ENCODE measurements at places on chromosomes 4 and X. TPM values are rescaled to one million over a fixed set of nuclear protein-coding genes. Genes with fewer than 3 reads are reported as not detected.

DNA sequence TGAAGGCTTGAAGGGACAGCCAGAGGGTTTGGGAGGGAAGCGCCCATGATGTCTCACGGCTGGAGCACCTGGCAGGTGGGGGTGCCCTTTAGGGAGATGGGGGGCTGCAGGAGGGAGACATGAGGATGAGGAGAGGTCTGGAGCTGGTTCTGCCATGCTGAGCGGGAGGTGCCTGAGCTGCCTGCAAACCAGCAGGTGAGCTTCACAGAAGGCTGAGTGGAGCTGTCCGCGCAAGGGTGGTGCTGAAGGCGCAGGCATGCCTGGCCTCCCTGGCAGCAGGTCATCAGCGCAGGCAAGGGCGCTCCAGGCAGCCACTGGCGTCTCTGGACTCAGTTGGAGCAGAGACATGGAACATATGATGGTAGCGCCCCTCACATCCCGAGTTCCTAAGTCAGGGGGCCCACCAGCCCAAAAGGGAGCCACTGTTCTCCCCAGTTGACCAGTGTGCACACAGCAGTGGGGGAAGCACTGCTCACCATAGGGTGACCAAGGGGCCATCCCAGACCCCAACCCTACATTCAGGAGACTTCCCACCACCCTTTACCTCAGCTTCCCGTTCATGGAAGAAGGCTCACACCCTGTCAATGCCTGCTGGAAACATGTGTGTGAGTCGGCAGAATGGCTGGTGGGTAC lies 25.8 kb downstream of the ADRA2C start:
- DNase-seq, result no peak

GRCh38 chrX:155070663-155070974 lies 317 bp downstream of the CMC4 start:
- no peak for DNase-seq

DNA sequence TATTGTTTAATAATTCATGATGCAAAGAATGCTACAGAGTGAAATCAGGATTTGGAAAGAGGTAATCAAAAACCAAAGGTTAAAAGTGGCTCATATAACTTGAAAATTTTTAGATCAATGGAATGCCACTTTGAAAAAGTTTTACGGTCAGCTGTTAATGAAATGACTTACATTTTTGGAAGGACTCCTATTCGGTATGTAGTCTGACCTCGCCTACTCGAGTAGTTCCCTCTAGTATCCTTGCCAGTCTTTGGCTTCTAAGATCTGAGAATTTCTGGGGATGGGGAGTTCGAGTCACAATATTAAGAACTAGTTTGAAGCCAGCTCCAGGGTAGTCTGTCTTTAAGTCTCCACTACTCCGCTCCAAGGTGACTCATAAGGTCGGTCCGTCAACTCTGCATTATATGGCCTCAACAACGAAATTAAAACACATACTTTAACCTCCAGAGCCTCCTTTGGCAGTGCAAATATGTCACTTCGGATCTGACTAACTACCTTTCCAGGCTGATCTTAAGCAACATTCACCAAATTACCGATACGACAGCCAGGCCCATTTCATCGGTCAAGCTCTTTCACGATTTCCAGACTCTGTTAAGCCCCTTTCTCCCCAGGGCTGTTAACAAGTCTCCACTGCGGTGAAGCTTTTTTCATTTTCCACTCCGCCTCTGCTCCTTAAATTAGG lies 733 bp upstream of the NAA15 start:
- no peak for DNase-seq

GRCh38 chr4:25345744-25346143 lies 31.3 kb upstream of the ANAPC4 start:
- DNase-seq, result no peak

DNA sequence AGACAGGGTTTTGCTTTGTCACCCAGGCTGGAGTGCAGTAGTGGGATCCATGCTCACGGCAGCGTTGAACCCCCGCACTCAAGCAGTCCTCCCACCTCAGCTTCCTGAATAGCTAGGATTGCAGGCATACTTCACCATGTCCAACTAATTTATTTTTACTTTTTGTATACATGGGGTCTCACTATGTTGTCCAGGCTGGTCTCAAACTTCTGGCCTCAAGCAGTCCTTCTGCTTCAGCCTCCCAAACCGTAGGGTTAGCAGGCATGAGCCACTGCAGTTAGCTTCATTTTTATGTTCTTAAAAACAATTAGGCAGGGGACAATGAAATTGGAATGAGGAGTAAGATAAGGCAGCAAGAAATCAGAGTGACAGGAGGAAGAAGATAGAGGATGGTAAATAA lies 50.5 kb downstream of the RAP1GDS1 start:
- no peak for DNase-seq

DNA sequence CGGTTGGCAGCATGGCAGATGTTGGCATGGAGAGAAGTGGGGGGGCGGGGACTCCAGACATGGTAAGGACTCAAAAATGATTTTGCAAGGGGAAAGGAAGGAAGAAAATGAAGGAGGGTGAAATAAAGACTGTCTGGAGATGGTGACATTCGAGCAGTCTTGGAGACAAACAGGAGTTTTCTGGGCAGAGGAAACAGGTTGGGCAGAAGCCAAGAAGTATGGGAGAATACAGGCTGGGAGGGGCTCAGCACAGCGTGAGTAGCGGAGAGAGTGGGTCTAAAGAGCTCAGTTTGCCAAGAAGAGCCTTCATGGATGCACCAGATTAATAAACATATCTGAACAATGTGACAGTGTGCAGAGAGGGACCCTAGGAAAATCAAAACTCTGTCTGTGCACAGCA lies 13.3 kb upstream of the CRMP1 start:
- no peak for DNase-seq

DNA sequence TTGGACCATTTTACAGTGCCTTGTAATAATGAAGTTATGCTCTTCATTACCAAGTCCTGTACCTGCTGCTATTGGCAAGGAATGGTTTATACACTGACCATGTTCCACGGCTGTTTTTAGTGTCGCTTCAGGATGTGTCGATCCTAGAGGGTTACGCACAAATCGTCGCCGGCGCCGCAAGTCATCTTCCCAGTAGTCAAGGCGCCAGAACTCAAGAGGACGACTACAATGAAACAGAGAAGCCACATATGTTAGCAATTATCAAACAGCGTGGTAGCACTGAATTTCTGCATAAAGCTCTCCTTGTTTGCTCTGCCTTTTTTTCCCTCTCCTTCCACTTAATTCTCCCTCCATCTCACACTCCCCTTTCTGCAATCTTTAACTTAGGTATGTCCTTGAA lies 17.0 kb downstream of the MAB21L2 start:
- no peak for DNase-seq

DNA sequence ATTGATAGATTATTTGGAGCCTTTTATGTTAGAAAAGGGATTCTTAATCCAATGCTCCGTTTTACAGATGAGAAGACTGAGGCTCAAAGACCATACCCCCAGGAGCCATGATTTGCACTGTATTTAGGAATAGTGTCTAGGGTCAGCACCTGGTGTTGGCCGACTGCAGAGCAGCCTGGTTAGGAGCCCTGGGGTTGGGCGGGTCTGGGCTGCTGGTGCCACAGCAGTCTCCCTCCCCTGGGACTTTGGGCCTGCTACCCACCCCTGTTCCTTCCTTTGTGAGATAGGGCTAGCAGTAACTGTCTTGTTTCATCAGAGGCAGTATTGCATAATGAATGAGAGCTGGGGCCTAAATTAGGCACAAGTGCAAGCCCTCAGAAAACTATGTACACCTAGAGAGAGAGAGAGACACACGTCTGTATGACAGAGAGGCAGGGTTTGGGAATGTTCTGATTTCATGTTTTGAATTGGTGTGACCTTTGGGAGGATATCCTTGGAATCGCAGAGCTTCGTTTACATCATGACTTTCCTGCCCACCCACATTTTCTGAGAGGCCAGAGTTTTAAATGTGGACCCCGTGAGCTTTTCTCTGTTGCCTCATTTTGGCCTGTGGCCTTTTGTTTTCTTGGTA lies 111.7 kb downstream of the PTTG2 start:
- no peak for DNase-seq

GRCh38 chr4:72243641-72244040 lies 211.8 kb downstream of the NPFFR2 start:
- DNase-seq, result no peak

DNA sequence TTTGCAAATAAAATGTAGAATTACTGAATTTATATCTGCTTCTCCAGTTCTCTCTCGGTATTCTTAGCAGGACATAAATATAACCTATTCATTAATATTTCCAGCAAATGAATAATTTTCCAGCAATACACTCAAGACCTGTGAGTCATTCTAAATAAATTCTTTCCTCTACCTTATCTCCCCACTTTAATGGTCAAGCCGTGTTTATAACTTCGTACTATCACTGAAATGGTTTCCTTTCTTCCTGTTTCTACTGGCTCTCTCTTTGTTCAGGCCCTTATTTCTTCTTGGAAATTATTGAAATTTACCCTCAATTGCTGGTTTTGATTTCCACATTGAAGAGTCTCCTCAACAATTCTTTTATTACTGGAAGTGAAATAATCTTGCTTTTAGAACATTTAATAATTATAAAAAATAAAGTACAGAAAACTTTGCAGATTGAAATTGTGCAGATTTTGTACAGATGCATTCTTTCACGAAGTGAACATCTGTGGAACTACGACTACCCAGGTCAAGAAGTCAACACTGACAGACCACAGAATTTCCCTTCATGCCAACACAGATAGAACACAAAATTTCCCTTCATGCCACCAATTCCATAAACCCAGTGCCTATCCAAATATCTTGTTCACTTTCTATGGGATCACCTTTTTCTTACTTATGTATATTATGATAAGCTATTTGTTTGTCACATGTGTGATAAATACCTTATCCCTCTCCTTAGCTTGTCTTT lies 205.7 kb downstream of the FAT4 start:
- DNase-seq, result no peak

DNA sequence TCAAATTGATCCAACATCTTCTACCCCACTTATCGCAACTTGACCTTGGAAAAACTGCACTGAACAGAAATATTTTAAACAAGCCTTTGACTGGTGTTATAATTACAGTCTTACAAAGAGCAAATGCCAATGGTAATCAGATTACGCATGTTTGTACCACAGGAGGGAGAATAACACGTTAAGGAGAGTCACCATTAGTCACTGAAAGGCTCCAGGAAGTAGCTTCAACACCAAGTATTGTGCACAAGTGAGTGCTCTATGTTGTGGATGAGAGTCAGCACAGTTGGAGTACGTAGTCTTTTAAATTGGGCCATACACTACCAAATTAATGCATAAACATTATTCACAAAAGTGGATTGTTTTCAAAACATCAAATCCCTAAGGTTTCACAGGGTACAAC lies 1081.5 kb upstream of the TENM3 start:
- DNase-seq, result no peak

DNA sequence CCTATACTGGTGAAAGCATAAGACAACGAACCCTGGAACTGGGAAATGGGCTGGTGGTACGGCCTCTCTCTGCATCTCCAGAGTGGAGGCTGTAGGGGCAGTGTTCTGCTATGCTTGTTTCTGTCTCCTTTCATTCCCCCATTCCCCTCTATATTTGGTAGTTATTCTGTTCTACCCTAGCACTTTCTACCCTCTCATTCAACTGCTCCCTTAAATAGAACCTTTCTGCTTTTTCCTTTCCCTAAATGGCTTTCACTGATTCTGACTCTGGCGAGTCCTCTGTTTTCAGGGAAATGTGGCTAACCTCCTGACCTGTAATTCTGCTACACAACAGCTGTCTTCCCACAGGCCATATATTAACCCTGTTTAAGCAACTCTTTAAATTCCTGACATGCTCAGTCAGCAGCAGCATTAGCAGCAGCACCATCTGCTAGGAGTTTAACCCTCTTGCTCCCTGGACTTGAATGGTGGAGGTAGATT lies 94.2 kb downstream of the CXCL13 start:
- DNase-seq, result no peak

GRCh38 chr4:87956501-87956900 lies 19.0 kb upstream of the SPP1 start:
- no peak for DNase-seq

DNA sequence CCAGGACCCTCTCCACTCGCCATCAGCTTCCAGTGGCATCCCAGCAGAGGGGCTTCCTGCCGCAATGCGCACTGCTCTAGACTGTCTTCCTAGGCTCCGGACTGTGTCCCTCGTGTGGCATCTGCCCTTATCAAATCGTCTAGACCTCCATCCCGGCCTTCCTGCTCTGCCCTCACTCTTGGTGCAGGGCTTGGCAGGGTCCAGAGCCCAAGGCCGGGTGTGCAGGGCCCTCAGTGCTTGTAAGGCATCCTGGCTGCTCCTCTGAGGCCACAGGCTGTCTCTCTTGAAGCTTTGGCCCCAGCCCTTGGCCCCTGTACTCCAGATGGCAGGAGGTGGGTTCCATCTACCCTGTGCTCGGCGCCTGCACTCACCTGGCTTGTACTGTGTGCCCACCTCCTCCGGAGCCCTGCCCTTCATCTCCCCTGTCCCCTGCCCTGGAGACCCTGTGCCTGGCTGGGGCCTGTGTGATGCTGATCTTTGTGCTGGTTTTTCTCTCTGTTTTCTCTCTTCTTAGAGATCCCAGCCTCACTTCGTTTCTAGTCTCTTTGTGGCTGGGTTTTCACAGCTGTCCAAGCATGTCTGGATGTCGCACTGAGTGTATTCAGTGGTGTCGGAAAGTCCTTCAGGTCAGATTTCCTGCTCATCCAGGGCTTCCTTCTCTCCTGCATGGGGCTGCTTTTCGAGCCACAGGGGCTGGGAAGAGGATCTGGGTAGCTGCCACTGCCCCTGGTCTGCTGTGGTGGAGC lies 3.7 kb upstream of the TREX2 start:
- no peak for DNase-seq

GRCh38 chr4:186104890-186105646 lies 564 bp downstream of the FAM149A start:
- no peak for DNase-seq

GRCh38 chr4:148434075-148434773 lies 8.0 kb downstream of the NR3C2 start:
- no peak for DNase-seq

- DNase-seq, result no peak
Measured at GRCh38 chrX:123489011-123489410, 243.8 kb downstream of the THOC2 start.

- DNase-seq, result no peak
Measured at GRCh38 chr4:89212666-89213381, 94.8 kb downstream of the GPRIN3 start.

DNA sequence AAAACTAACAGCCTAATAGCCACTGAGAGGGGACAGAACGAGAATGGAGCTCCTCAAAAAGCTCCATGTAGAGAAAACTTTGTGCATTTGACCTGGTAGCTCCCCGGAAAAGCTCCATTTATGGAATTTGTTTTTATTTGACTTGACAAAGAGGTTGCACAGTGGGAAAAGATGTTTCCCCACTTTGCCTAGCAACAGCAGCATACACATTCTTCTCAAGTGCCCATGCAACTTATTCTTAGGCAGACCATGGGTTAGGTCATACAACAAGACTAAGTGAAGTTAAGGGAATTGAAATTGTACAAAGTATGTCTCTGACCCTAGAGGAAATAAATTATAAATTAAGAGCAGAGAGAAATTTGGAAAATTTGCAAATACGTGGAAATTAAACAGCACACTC lies 949.6 kb upstream of the PRKX start:
- DNase-seq, result no peak

The PAGE1 gene
- not detected for total RNA-seq
